DMS79 (cell line): ENCODE measurements at places on chromosomes 3 and 15.

DNA sequence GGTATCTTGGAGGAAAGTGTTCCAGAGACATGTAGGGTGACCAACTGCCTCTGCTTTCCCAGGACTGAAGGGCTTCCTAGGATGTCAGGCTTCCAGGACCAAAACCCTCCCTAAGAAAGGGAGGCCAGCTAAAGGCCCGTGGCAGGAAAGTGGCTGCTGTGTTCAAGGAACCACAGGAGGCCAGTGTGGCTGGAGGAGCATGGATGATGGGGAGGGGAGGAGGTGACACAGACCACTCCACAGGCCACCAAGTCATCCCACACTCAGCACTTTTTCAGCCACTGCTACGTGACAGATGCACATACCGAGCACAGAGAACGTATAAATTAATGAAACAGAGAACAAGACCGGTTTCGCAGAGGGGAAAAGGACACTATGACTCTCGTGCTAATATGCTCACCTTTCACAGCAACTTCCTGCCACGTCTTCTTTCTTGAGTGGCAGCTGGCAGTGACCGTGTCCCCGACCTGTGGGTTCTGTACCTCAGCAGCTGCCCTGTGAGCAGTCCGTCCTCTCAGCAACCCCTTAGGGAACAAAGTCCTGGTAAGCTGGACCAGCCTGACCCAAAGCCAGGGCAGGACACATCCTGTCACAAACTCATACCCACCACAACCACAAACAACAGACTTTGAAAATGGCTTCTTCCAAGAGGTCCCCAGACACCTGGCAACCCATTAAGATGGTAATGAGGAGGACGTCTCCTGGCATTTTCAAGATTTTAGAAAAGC, 244.7 kb downstream of the VPS13C start:
- no peak for DNase-seq

DNA sequence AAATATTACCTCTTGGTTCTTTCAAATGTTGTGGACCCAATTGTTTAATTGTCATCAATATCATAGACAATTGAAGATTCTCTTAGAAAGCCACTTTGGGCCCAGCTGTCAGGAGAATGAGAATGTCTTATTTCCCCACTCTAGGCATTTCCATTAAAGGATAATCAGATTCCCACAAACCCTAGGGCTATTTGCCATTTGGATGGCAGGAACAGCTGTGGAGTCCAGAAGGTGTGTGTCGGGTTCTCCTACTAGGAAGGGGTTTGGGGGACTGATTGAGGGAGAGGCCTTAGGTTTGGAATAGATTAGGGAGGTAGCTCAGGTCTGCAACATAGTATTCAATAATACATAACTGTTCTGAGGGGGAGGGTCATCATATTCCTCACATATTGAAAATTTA, 35.2 kb upstream of the PLSCR5 start:
- DNase-seq = no peak

GRCh38 chr3:13132281-13132680, 59.1 kb upstream of the IQSEC1 start:
- DNase-seq = no peak

DNA sequence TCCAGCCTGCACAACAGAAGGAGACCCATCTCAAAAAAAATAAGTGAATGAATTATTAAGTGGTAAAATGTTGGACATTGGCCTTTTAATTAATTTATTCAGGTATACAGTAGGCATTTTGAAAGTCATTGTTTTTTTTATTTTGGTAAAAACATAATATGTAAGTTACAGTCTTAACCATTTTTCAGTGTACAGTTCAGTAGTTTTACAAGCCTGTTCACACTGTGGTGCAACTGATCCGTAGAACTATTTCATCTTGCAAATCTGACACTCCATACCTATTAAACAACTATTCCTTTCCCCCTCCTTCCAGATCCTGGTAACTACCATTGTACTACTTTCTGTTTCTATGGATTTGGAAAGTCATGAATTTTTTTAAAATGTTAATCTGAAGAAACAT, 36.1 kb upstream of the APH1B start:
- DNase-seq = no peak

DNA sequence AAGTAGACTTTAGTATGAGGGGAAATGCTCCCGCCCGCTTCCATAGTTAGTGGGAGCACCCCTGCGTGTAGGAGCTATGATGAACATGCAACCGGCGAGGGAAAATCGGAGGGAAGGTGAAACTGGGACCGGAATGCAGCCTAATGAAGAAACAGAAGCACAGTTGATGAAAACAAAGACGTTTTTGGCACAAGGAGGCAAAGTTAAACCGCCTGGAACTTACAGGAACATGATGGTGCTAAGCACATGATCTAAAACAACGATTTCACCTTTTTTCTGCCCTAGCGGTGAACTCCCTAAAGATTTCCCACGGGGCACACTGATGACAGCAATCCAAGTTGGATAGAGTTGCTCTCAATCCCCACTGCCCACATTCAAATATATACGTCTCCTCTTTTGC, 49.4 kb upstream of the SPATA12 start:
- no peak for DNase-seq

DNA sequence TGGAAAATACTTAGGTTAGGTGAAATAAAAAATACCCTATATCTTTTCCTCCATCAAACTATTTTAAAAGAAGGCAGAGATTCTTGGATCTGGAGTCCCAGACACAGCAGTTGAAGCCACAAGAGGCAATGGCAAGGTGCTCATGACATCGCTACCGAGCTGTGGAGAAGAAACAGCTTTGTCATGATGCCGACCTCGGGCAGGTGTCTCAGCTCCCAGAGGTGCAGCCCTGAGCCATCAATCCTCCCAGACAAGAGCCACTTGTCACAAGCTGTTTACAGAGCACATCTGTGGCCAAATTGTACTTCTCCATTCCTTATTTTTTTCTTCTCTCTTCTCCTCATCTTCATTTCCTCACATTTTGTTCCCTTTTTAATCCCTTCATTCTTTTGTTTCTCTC, 50.8 kb downstream of the GPR176 start:
- peak; percentile 79 for DNase-seq

GRCh38 chr3:52349611-52350395, 33.7 kb downstream of the DNAH1 start:
- no peak for DNase-seq

DNA sequence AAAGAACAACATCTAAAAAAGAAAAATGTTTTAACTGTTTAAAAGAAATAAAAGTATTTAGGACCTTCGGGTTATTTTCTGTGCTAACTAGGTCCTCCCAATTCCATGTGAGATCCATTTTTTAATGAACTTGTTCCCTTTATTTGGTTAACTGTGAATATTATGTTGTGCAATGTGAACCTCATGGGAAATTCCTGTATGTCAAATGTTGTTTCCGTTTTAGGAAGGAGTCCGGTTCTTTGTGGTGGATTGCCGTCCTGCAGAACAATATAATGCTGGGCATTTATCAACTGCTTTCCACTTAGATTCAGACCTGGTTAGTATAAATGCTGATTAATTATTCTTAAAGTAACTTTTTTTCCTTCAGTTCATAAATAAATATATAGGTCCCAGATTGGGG, 35.5 kb upstream of the NIT2 start:
- DNase-seq = no peak

DNA sequence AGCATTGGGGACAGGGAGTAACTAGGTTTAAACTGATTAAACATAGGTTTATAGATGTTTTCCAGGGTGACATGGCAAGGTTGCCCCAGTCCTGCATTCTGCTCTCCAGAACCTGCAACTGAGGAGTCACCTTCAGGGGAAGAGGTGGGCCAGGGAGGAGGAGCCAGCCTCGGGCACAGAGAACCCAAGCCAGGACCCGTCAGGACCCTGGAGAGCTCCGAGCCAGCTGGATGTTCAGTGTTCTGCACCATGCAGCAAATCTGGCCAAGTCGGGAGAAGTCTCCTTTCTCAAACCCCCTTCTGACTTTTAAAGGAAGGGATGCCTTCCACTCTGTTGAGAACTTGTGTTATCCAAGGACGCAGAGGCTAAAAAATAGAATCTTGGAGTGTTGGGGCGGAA, 62.1 kb upstream of the SLC6A11 start:
- DNase-seq = no peak

GRCh38 chr3:11131371-11131770, 22.9 kb upstream of the HRH1 start:
- no peak for DNase-seq

GRCh38 chr3:47892286-47893040, 89.5 kb downstream of the DHX30 start:
- DNase-seq = no peak

- DNase-seq = peak; percentile 76
Observed at GRCh38 chr15:84658080-84658787, at the start of gene NMB. Gene NMB, minus strand, starts transcription at chr15:84658199. Its CDS starts 47 bp downstream, at chr15:84658152.

DNA sequence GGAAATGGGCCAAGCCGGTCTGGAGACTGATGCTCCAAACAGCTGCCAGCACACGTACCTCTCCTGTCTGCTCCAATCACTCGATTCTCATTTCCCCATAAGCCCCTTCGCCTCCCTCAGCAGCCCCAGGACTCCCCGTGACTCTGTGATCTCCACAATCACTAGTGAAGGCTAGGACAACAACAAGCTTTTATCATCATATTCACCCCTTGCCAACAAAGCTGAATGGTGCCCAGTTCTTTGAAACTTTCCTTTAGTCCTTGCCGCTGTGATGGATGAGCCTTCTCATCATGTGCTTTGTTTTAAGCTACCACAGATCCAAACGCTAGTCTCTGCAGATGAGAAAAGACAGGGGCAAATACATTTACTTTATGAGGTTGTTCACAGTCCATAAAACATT, 242.0 kb downstream of the SV2B start:
- DNase-seq = no peak

DNA sequence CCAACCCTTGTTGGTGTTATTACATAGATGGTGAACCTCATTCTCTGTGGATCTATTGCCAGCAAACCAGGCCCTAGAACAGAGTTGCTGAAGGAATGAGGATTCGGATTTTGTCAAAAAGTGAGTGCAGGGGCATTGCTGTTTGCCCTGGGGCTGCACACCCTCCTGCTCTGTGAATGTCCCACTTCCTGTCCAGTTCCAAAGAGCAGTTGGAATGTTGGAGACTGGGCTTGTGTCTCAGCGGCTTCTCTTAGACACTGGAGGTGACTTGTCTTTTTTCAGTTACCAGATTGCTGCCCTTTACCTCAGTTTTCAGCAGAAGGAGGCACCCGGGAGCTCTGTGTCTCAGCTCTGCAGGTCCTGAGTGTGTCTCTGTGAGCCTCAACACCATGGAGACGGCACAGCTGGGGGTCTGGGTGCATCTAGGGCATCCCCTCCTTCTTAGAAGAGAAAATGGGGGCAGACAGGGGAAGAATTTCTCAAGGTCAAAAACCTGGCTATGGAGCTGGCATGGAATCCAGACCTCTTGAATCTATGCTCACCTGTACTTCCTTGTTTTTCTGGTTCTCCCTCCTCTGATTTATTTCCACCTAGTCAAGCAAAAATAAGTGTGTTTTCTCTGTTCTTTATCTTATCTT, 46.3 kb downstream of the LIMD1 start:
- no peak for DNase-seq

GRCh38 chr3:147237991-147238390, 168.4 kb downstream of the ZIC4 start:
- DNase-seq = no peak

- DNase-seq = no peak
Observed at GRCh38 chr15:63708126-63708772, 111.1 kb downstream of the FBXL22 start.

DNA sequence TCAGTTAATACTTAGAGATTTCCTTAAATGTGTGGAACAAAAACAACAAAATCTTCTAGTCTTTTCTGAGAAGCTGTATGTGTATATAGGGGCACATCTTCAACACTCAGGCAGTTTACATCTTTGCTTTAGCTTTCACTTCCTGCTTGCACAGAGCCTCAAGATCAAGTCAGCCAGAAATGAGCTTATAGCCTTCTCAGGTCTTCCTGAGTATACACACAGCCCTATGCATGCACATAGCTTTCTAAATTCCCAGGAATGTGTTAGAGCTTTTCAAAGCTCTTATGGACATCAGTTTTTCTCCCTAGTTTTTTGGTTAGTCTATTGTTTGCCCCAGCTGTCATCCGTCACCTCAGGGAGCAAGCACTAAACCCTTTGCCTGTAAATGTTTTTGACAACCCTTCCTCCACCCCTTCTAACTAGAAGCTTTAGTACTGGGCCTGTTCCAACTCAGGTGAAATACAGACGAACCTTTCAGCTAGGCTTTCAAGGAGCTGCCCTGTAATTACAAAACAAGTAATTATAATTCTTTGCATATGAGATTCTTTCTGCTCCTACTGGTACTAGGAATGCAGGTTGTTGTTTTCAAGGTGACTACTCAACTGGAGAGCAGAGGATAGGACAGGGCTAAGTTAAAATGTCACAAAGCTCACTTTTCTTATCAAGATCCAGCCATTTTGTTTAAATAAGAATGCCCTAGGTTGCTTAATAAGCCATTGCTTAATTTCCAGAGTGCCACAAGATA, 22.6 kb upstream of the MTMR10 start:
- no peak for DNase-seq

DNA sequence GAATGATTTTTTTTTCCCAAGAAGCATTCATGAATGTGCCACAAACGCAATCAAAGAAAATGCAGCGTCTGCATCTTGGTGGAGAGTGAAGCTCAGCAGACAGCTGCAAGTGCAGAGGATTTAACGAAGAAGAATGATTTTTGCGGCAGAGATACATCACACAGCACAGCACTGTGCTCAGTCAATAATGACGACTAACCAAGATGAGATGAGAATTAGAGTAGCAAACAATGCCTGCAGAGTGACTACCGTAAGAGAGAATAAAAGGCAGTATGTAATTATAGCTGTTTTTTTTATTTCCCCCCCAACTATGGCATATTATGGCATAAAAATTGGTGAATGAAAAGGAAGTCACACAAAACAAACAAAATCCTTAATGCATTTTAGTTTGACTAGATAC, 218.0 kb upstream of the ROBO1 start:
- DNase-seq = no peak

GRCh38 chr3:74631351-74632140, 17.1 kb upstream of the CNTN3 start:
- no peak for DNase-seq

GRCh38 chr3:42750834-42751233, 22.2 kb downstream of the CCDC13 start:
- DNase-seq = no peak

DNA sequence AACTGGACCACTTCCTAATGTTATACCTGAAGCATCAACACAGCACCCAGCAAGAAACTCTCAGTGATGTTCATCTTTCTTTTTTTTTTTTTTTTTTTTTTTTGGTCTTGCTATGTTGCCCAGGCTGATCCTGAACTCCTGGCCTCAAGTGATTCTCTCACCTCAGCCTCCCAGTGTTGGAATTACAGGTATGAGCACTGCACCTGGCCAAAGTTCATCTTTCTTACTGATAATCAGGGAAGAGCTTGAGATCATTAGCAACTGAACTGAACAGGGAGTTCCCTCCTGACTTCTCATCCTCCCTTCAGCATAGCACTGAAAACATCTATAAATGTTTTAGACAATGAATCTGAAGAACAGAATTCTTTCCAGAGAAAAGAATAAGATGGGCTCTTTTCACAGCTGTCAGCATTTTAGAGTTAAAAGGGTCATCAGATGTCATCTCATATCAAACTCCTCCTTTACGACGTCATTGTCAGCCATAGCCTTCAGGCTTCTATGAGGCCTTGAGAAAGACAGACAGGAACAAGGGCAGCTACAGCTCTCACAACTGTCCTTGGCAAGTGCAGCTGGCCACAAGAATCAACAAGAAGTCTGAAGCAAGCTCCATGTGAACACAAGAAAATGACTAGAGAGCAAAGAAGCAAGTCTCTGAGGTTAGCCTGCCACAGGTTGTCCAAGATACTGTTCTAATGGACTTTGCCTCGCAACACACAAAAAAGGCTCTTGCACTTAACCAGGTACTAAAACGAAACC, 33.8 kb downstream of the SCAP start:
- DNase-seq = no peak
